Stimulated activated CD4-positive, alpha-beta T cell treated with anti-CD3 and anti-CD28 coated beads, Interleukin-2, amount 100 ng/mL, for 4 hours (primary cell): ENCODE measurements at places on chromosomes 3 and 15.

GRCh38 chr15:95953032-95953431, 377.5 kb upstream of the NR2F2 start:
- no peak for DNase-seq

- no peak for DNase-seq
Measured at GRCh38 chr3:55731741-55732140, 244.6 kb upstream of the WNT5A start.

- no peak for DNase-seq
Measured at GRCh38 chr3:123476967-123477750, 28.3 kb upstream of the ADCY5 start.

DNA sequence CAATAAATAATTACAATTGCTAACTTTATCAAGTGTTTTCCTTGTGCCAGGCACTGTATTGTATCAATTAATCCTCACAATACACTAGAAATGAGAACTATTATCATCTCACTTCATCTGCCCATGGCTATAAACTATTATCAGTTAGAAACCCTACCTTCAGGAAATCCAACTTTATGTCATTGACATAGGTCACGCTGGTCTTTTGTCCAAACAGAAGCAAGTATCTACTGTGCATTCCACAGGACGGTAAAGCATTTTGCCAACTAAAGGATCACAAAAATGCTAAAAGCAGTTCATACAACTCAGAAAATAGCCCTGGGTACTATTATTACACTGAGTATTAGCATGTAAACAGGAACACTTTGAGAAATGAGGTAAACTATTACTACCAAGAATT, 9.6 kb downstream of the DENND6A start:
- no peak for DNase-seq

GRCh38 chr3:76859596-76859995, 180.3 kb upstream of the ROBO2 start:
- no peak for DNase-seq

- DNase-seq = no peak
Measured at GRCh38 chr15:79798311-79798710, 98.5 kb downstream of the MTHFS start.

- no peak for DNase-seq
Measured at GRCh38 chr3:84442533-84442932, 516.3 kb upstream of the CADM2 start.

GRCh38 chr3:186319945-186320344, 42.1 kb downstream of the DGKG start:
- DNase-seq = no peak

DNA sequence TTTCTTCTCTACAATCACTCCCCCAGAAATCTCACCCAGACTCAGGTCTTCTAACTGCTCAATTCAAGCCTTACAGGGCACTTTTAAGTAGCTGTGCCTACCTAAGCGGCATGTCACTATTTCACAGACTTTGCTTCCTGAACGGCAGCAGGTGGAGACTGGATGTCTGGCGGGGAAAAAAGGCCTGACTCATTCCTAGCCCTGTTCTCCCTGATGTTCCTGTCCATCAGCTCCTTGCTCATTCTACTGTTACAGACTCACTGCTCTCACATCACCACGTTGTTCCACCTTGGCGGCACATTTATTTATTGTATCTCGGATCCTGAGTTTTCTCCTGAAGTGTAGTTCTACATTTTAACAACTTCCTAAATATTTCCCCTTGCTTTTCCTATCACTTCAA, 52.6 kb upstream of the ATP11B start:
- DNase-seq = no peak

GRCh38 chr15:72785432-72785831, 1.9 kb upstream of the ADPGK start:
- DNase-seq = peak; percentile 10

DNA sequence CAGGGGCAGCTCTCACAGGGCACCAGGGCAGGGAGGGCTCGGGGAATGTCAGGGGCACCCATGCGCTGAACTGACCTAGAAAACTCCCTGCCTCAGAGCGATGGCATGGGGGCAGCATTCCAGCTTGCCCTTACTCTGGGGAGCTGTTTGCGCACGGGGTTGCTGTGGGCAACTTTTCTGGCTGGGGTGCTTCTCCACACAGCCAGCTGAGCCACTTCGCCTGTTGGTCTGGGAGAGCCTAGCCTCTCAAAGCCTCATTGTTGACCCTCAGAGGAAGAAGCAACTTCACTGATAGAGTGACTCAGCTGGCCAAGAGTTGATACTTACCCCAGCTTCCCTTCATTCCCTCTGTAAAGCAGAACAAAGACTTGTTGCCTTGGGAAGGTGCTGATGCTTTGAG, 42.6 kb upstream of the MRPS22 start:
- no peak for DNase-seq

DNA sequence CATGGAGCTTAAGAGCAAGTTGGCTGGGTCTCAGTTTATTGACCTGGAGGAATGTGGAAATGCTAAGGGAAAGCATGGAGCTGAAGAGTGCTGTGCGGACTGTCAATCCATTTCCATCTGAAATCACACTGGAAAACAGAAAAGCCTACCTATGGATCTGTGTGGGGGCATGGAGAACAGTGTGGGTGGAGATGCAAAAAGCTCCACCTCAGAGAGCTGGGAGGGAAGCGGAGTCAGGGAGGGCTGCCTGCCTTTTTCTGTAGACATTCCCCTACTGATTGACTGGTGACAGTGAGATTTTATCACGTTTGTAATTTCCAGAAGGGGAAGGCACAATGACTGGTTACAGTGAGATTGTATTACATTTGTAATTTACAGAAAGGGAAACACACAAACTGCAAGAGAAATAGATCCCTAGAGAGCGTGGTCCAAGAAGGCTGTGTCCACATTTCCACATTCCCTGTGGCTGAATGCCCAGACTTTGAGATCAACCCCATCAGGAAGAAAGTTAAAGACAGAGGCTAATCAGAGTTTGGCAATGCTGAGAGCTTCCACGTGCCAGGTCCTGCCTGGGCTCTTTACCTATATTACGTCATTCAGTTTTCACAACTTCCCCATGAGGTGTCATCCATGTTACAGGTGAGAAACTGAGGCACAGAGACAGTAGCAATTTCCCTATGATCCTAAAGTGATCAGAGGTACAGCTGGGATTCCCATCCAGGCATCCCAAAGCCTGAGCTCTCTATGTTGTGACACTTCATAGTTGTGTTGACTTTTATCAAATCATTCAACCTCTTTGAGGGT, 67.7 kb upstream of the NSMCE3 start:
- no peak for DNase-seq

GRCh38 chr3:126212620-126213378, 32.4 kb upstream of the ALDH1L1 start:
- DNase-seq = no peak

GRCh38 chr3:191743283-191743682, 282.3 kb downstream of the PYDC2 start:
- no peak for DNase-seq

- no peak for DNase-seq
Measured at GRCh38 chr3:80898211-80898610, 863.2 kb downstream of the GBE1 start.

DNA sequence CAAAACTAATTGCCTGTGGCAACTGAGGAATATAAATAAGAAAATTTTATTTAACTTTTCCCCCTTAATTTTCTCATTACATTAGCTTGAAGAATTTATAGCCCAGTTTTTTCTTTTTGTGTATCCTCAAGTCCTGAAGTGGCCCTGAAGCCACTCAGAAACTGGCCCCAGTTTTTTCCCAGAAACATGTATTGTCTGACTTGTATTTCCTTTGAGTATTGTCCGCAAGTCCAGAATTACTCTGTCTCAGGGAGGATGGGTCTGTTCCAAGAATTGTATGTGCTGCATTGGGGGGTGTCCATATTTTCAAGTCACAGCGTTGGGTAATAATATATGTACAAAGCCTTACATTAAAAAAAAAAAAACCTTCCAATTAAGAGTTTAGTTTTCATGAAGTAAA, 149.7 kb upstream of the IL12A start:
- no peak for DNase-seq

- no peak for DNase-seq
Measured at GRCh38 chr15:65342493-65342892, 35.3 kb downstream of the IGDCC3 start.
